ENCODE measurements at places on chromosomes 11 and 22.

DNA sequence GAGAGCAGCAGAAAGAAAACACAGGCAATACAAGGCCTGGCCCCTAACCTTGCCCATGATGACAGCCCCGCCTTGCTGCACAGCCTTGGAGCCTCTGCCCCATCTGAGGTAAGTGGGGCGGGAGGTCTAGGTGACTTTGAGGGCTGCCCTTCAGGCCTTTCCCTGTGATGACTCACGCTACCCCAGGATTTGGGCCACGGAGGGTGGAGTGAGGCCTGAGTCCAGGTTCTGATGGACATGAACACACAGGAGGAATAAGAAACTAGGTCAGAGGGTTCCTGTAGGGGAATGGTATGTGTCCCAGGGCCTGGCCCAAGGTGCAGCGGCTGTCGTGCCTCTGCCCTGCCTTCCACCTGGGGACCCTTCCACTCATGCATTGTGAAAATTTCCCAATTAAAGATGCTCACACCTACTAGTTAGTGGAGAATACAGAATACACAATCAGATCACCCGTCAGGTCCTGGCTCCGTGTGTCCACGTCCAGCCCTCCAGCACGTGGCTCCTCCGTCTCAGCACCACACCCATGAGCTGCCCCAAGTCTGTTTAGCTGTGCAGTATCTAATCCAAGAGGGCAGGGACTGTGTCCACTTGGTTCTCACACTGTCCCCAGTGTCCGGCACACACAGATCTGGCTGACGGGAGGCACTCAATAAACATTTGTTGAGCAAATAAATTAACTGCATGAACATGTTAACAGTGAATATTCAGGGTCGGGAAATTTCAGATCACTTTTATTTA, 111.0 kb downstream of the CHST1 start:
- no peak for DNase-seq

DNA sequence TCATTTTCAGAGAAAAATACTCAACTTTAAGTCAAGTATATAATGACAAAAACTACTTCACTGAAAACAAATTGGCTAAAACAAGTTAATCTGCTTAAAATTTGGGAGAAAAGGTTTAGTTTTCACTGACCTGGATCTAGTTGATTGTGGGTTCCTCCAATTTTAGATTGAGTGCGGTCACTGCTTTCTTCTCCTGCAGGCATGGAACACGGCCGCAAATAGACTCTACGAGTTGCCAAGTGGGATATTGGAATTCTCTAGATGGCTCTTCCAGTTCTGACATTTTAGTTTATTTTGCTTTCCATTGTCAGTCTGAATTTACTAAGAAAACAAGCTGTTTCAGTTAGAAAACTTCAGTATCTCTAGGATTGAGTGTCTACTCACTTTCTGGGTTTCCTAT, 12.3 kb downstream of the OR4C5 start:
- no peak for DNase-seq

DNA sequence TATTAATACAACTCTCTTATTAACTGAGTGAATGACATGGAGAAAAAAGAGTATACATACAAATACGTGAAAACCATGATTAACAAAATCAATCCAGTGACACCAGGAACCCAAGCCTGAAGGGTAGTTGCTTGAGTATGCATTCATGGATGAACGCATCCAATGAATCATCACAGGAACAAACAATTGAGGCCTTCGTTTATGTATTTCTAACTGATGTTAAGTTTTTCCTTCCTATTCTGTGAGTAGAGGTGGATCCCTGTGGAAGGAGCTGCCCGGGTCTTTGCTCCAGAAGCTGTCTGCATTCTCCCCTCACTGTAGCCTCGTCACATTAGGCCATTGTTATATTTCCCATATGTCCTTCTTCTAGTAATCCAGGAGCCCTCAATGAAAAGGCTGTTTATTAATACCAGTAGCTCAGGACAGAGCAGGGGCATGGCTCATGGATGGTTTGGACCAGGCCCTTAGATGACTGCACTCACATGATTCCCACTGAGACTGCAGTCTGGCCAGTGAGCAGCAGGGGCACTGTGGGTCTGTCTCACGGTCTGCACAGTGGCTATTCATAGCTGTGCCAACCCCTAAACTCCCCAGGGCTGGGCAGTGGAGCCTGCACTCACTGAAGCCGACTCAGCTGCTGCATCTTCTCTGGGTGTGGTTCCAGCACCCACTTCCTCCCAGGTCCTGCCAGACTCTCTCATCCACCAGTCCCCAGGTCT, 128.1 kb upstream of the TOP3B start:
- DNase-seq = peak; percentile 64

GRCh38 chr11:121582296-121582695, 129.5 kb upstream of the SORL1-AS1 start:
- peak; percentile 83 for DNase-seq

- no peak for DNase-seq
These were observed 76.3 kb downstream of the NTM start for GRCh38 chr11:131446590-131447275.

Data from hematopoietic multipotent progenitor cell treated with erythropoietin and hydrocortisone succinate and interleukin-3 and kit ligand, for 4 days (in vitro differentiated cells).